ENCODE measurements at places on chromosomes 7 and 10.

GRCh38 chr10:21363092-21363730 lies 162.3 kb downstream of the SKIDA1 start:
- DNase-seq: no peak

DNA sequence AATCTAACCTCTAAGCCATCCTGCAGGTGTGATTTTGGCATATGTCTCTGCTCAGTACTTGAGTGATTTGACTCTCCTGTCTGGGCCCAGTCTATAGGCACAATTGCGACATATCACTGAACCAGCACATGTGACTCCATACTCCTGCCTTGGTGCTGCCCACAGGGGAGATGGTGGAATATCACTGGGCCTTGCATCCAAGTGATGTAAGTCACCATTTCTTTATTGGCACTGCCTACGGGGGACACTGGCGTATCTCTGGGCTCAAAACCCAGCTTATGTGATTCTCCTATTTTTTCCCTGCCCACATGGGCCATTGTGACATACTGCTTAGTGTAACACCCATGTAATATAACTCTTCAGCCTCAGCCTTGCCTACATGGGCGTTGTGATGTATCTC lies 48.1 kb upstream of the ZNF680 start:
- DNase-seq: no peak

DNA sequence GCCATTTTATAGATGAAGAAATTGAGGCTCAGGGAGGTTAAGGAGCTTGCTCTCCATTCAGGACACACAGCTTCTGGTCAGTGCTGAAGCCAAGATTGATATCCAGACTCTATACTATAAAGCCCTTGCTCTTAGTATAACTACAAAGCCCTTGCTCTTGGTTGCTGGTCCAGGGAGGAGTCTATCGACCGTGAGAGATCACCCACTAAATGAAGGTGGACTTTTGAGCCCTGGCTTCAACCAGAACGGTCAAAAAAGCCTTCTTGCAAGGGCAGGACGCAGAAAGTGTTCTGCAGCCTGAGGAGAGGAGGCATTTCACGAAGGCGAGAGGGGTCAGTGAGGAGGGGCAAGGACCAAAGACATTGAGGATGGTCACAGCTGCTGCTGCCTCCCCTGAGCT lies 176.3 kb downstream of the CYP26A1 start:
- no peak for DNase-seq

DNA sequence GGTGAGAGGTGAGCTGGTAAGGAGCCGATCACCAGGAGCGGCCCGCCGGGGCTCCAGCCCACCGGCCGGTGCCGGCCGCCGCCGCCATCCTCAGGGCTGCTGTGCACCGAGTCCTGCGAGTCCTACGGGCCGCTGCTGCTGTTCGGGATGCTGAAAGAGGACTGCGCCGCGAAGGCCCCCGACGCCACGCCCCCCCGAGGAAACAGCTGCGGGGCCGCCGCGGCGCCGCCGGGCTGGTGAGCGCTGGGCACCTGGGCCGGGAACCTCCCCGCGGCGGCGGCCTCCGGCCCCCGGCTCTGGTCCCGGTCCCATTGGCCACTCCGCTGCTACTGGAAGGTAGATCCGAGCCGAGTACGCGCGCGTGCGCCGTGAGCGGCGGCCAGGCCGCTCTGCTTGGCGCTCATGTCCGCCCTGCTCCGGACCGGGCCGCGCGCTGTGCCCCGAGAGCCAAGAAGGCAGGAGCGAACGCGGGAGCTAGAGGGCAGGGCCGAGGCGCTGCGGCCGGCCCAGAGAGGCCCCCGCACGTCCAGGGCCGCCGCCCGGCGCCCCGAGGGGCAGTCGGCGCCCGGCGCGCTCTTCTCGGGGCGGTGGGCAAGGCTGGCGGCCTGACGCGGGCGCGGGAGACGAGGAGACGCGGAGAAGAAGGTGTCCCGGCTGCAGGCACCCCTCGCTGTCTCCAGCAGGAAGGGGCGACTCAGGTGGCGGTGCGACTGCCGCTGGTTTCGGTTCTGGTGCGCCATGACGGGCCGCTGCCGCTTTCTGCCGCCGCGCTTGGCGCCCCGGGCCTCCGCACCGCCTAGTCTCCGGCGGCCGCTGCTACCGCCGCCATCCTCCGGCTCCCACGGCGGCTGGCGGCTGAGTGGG lies 121.3 kb upstream of the WIPF3 start:
- peak; percentile 14 for DNase-seq

GRCh38 chr10:24246365-24246764 lies 37.4 kb downstream of the KIAA1217 start:
- DNase-seq: no peak

GRCh38 chr7:124257638-124258308 lies 224.9 kb upstream of the TMEM229A start:
- DNase-seq: no peak

- no peak for DNase-seq
These were observed 44.2 kb downstream of the FEZF1 start for GRCh38 chr7:122260336-122260735.

DNA sequence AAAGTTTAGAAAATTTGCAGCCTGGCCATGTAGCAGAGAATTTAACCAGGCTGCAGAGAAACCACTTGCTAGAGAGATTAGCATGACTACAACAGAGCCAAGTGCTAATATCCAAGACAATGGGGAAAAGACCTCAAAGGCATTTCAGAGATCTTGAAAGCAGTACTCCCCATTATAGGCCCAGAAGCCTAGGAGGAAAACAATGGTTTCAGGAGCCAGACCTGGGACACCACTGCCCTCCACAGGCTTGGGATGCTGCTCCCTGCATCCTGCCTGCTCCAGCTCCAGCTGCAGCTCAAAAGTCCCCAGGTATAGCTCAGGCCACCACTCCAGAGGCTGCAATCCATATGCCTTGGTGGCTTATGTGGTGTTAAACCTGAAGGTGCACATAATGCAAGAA lies 101.5 kb upstream of the TMEM72 start:
- DNase-seq: no peak

- DNase-seq: no peak
These were observed 26.9 kb upstream of the MKLN1 start for GRCh38 chr7:131300572-131301466.

DNA sequence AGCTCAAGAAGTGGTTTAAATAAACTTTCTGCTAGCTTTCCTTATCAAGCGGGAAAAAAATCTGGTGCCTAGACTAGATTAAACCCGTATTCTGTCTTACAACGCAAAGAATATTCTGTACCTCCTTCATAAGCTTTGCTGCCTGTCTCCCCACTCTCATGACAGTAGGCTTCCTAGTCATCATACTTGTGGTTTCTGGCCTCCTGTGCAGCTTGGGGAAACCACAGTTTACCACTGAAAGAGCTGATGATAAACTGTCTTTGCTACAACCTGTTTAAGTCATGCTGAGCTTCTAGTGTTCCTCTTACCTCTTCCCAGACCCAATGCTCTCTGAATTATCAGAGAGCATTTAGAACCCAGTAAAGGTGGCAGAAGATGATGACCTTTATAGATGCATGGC lies 55.0 kb downstream of the PODXL start:
- DNase-seq: peak; percentile 29

DNA sequence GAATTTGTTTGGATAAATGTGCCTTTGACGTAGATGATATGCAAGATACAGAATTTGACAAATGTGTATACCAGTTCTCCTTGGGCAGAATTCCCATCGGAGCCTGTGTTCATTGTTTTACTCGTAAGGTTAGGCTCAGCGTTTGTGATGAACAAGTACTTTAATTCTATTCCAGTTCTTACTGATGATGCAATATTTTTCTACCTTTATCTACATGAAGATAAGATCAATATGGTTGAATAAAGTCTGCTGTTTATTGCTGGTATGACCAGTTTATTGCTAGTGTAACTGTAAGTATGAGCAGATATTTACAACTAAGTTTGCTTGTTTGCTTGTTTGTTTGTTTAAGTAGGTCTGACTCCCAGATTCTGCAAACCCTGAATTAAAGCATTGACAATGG lies 145.4 kb upstream of the ADARB2 start:
- DNase-seq: no peak

DNA sequence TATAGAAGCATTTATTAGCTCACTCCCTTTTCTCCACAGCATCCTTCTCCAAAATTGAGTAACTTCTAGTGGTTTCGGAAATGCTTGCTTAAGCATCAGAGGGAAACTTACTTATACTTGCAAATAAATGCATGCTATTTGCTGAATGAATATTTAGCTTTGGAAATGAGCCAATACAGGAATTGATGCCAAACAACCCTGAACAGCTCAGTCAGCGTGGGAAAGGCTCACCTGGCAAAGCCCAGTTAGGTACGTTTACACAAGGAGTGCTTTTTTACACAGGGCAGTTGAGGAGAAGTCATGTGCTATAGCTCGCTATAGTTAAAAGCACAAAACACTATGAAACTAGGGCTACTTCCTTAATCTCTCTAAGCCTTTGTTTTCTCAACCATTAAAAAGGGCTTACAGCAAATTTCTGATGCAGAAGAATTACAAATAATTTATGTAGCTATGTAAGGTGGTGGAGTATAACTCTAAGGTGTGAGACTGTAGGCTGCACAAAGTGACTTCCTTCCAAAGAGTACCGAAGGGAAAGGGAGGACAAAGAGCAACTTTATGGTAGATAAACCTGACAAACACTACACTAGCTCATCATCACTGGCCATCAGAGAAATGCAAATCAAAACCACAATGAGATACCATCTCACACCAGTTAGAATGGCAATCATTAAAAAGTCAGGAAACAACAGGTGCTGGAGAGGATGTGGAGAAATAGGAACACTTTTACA lies 498.2 kb downstream of the PHTF2 start:
- no peak for DNase-seq

- no peak for DNase-seq
These were observed 419.2 kb upstream of the NFE2L3 start for GRCh38 chr7:25732766-25733217.

- no peak for DNase-seq
These were observed 8.4 kb downstream of the ATP6V1F start for GRCh38 chr7:128871050-128871449.

GRCh38 chr7:53070883-53071282 lies 35.5 kb downstream of the POM121L12 start:
- DNase-seq: no peak

DNA sequence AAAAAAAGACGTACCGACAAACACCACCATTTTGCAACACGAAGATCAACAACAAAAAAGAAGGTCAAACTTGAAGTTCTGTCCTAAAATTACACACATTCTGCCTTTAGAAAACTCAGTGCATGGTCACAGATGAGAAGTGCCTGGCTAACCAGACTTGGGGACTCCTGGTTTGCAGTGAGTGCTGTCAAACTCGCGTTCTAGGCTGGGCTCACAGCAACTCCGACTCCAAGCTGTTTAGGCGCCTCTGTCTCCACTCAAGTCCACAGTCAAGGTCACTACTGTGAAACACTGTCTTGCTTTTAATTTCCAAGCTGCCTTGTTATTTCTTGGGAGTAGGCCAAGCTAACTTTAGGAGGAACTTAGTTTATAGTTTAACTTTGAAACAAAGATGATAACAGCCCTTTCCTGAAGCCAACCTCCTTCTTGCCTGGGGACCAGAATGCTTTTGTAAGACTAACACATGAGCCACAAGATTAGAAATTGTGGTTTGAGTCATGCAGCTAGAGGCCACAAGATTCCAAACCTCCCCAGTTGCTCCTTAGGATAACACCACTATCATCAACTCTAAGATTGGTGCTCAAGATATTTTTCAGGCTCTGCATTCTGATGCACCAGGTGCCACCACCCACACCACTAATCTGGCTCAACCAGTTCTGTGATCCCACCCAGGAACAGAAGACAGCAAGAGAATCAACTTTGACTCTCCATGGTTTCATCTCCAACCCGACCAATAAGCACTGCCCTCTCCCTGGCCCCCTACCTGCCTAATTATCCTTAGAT lies 1.1 kb upstream of the DNAAF5 start:
- no peak for DNase-seq
